ENCODE measurements at places on chromosomes 2 and 18.

DNA sequence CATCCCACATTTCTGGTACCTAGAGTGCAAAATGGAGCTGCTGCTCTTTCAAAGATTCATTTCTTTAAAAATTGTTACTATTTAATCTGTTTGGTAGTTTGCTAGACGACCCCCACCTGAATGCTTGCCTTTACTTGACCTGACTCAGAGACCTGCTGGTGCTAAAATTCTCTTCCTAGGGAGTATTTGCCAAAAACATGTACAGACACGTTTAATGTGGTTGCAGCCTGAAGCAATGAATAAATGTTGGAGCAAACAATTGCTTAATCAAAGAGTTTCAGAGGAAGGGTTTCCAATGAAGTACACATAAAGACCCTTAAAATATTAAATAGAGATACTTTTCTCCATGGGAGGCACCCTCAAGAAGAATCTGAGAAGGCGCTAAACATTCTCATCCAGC, 734.4 kb downstream of the CBLN2 start:
- DNase-seq = no peak

GRCh38 chr2:3043726-3044125, 333.9 kb downstream of the EIPR1 start:
- no peak for DNase-seq

- no peak for DNase-seq
These were observed 21.6 kb downstream of the SH3RF3 start for GRCh38 chr2:109150559-109150958.

DNA sequence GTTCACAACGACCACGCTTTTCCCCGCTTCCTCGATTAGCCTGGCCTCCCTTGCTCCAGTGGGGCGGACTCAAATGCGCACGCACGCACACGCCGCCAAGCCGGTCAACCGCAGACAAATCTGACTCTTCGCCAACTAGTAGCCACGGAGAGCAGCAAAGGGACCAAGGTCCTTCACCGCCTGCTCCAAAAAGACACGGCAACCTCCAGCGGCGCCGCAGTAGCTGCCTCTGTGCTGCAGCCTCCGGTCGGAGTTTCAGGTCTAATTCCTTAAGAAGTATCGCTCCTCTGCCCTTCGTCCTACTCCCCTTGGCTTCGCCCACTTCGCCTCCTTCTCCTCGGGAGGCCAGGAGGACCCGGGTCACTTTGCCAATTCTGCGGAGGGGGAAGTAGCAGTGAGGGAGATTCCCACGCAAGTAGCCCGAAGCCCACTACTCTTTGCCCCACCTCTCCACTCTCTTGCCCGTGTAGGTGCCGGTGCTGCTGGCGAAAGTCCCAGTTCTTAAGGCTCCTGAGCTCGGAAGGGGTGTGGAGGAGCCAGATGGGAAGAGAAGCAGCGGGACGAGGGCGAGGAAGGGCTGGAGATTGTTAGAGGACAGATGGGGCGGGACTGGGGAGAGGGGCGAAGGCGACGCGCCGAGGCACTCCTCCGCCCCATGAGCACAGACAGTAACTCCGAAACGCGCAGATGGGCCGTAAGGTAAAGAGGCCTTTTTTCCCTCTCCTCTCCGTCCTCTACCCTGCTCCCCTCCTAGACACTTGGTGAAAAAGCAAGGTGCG, 615 bp downstream of the AKAIN1 start:
- DNase-seq = no peak

- DNase-seq = no peak
These were observed 94.0 kb downstream of the PLA2R1 start for GRCh38 chr2:159968279-159968900.

GRCh38 chr2:84556190-84556589, 39.9 kb downstream of the DNAH6 start:
- no peak for DNase-seq

GRCh38 chr2:222738809-222739208, 67.4 kb downstream of the MOGAT1 start:
- DNase-seq = no peak

GRCh38 chr2:201754717-201755415, 25.9 kb downstream of the ALS2 start:
- DNase-seq = no peak
